Ascending aorta (tissue), 2 donors: ENCODE measurements at places on chromosomes 2 and 18. TPM values are rescaled to one million over a fixed set of nuclear protein-coding genes. Genes with fewer than 3 reads are reported as not detected.

GRCh38 chr2:240672701-240673190, 9.9 kb downstream of the AQP12B start:
- no peak for DNase-seq

DNA sequence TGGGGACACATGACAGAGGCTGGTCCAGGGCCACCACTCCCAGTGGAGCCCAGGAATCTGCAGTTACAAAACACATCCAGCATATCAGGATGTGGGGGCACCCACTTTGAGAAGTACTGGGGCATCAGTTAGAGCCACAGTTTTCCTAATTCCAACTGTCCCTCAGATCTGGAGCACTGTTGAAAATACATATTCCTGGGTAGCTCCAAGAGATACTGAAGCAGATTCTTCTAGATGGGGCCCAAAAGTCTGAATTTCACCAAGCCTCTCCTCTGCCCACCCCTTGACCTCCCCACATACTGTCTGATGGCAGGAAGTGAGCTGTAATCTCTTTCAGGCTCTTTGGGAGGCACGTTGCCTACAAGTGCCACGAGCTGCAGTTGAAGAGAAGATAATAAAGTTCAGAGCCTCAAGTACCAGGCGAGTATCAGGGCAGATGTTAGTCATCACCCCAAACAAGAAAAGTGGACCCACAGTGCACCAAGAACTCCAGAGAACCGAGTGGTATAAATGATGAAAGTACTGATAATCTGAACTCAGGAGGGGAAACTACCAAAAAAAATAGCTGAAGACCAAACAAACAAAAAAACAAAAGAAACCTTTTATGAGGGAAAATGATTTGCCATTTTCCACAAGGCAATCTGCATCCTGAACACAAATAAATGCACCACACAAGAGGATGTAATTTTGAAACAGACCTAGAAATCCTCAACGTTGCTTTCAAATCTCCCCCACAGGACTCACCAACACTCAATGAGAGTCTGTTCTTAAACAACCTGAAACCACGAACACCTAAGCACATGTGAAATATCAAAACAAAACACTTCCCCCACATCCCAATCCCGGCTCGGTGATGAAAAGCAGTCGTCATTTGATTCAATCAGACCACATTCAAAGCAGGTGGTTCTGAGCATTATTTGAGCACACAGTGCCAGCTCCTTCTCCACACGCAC, 98.7 kb downstream of the TCF4 start:
- no peak for DNase-seq

DNA sequence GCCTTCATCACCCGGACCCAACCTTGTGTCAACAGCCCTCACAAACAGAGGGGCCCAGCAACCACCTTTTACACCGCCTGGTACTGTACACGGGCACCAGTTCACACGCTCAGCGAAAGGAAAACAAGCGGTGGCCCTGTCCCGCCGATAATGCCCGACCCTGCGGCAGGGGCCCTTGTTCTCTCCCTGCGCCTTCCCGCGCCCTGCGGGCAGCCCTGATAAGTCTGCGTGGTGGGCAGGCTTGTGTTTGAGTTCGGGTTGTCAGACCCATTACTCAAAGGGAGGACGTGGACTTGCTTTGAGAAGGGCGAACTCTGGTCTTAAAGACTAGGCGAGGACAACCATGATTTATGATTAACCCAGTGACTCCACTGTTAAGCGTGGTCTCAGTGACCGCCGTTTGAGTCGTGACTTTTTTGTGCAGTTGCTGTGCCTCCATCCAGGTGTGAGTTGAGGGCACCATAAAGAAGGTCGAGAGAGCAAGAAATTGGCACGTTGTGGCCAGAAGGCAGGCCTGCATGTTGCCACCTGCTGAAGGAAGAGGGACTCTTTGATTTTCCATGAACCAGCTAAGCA, 167.4 kb upstream of the GATA6 start:
- no peak for DNase-seq

DNA sequence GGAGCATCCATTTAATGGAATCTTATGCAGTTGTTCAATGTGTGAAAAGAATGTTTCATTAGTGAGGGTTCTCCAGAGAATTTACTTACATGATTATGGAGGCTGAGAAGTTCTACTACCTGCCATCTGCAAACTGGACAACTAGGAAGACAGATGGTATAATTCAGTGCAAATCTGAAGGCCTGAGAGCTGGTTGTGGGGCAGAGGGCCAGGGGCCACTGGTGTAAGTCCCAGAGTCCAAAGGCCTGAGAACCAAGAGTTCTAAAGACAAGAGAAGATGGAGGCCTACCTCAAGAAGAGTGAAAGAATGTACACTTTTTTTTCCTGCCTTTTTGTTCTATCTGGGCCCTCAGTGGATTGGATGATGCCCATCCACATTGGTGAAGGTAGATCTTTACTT, 114.8 kb downstream of the DDX1 start:
- DNase-seq, result no peak

DNA sequence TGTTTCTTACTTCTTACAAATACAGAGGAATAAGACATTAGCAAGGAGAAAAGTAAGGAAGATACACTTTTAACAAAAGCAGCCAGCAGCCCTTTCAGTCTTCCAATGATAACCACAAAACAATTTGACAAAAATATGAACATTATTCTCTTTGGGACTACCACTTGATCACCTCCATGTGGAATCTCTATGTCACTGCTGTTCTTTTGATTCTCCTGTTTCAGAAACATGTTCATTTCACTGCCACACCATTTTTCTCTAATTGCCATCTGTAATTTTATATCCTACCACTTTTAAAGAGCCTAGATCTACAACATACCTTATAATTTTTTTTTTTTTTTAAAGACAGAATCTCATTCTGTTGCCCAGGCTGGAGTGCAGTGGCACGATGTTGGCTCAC, 10.9 kb downstream of the INO80D start:
- DNase-seq, result no peak

DNA sequence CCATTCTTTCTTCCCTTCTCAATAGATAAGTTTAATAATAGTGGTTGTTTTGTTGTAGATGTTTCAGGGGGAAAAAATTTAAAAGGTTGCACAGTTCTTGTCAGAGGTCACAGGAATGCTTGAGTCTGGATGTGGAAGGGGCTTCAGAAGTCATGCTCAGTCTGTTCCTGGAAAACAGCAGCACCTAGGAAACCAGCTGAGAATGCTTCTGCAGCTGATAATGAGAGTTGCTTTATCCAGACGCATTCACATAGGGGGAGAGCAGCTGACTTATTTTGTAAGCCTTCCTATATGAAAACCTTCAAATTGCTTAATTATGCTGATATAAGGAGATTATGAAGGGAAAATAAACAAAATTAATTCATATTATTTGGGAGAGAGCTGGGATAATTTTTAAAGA, 235.5 kb downstream of the GULP1 start:
- no peak for DNase-seq

DNA sequence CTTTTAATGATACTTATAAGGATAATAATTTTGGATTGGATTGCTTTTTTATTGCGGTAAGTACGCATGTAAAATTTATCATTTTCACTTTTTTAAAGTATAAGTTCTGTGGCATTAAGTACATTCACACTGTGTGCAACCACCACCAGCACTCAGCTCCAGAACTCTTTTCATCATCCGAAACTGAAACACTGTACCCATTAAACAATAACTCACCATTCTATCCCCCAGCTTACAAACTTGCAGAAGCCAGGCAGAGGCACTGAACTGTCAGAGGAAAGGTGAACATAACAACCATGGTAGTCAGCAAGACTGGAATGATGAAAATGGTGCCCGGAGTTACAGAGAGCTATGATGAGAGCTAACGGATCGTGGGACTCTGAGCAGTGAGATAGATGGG, 465.9 kb downstream of the ADCYAP1 start:
- DNase-seq, result no peak

GRCh38 chr2:69007603-69008002, 5.4 kb upstream of the ANTXR1 start:
- DNase-seq, result no peak

DNA sequence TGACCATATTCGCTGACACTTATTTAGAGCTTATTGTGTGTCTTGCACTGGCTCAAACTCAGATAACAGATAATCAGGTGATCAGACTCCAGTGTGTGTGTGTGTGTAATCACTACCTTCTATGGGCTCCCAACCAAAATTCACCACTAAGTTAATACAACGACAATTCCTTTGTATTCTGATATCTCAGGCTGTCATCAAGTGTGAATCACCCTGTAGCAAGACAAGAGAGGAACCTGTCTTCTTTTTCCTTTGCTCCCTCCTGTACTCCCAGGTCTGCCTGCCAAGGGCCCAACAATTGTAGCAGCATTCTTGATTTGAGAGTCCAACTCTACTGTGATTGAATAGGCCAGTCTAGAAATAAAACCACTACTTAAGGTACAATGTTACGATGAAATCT, 25.8 kb downstream of the ITGB6 start:
- DNase-seq, result no peak

Gene BOD1L2
- total RNA-seq, result not detected

Gene TPO
- 52.5 TPM for total RNA-seq

Gene SYT4
- not detected for total RNA-seq

Gene GNLY
- total RNA-seq, result not detected
